BJ (cell line): ENCODE measurements at places on chromosomes 4 and X. TPM values are rescaled to one million over a fixed set of nuclear protein-coding genes. Genes with fewer than 3 reads are reported as not detected.

Gene HMGN5
- polyA plus RNA-seq, result 1.0 and 2.1 TPM in 2 replicates

Gene TAPT1
- 7.8 and 14.5 TPM in 2 replicates for polyA plus RNA-seq

DNA sequence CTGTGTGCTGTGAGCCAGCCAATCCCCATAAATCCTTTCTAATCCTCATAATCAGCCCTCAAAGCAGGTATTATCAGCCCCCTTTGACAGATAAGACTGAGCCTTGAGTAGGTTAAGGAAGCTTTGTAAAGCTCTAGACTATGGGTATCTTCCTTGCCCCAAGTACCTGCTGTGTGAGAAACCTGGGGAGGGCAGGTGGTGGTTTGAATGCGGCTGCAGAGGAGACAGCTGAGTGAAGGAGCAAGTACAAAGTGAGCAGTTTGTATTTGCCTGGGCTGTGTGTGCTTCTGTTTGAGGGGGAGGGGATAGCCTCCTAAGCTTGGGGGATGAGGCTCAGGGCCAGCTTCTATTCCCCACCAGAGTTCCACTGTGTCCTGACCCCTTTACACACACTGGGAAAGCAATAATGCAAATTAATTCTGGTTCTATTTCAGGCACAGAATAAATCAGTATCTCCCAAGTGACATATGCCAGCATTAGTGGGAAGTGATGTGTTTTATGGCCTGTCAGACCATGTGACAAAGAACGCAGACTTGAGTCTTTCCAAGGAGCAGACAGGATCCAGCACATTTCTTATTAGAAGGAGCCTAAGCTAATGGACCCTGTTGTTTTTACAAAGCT is 63.5 kb downstream of the EVC start:
- no peak for DNase-seq

DNA sequence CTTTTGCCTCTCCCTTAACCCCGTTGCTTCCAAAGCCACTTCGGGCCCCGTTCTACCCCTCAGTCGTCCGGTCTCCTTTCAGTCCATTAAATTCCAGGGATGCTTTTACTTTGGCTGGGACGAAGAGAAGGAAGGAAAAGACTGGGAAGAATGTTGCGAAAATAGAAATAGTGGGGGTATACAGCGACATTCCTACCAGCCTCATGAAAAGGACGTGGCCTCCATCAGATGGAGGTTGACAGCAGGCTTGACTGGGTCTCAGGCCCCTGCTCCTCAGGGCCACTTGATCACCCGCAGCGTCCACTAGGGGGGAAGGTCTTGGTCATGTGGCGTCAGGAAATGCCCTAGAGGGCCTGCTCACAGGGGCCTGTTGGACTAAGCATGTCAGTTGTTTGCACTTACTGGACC is 657 bp upstream of the ANKRD50 start:
- DNase-seq, result peak; percentile 24

DNA sequence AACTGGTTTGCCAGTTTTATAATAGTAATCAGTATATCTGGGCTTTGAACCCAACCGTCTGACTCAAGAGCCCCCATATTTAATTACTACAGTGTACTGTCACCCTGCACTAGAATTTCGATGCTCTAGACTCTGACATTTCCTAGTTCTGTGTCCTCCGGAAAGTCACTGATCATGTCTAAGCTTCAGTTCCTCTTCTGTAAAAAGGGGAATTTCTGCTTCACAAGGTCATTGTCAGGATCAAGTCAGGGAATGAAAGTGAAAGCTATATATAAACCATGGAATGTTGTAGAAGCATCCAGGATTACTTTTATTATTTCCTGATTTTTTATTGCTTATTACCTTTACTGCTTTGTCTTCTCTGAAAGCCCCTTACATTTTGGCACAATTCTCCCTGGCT is 4.0 kb upstream of the KCNIP4 start:
- DNase-seq, result no peak

DNA sequence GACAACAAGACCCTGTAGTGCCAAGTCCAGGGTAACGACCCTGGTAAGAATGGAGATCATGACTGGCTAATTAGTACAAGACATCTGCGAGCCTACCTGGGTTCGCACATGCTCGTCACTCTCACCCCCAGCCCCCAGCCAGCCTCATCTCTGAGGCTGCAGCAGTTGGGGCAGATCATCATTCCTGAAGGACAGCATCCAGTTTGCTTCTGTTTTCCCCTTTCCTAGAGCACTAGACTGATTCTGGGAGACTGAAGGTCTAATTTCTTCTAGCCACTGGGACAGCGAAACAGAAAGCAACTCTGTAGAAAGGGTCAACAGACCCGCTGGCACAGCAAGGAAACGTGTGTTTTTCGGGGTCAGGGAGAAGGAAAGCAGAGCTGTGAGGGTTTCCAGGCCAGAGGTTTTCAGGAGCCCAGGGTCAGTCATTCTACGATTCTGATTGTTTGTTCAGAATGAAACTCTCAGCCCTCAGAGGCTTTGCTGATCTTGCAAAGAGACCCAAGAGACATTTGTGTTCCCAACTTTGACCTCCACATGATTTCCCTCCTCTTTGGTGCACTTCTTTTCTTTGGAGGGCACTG is 343.1 kb upstream of the NOCT start:
- DNase-seq, result no peak

DNA sequence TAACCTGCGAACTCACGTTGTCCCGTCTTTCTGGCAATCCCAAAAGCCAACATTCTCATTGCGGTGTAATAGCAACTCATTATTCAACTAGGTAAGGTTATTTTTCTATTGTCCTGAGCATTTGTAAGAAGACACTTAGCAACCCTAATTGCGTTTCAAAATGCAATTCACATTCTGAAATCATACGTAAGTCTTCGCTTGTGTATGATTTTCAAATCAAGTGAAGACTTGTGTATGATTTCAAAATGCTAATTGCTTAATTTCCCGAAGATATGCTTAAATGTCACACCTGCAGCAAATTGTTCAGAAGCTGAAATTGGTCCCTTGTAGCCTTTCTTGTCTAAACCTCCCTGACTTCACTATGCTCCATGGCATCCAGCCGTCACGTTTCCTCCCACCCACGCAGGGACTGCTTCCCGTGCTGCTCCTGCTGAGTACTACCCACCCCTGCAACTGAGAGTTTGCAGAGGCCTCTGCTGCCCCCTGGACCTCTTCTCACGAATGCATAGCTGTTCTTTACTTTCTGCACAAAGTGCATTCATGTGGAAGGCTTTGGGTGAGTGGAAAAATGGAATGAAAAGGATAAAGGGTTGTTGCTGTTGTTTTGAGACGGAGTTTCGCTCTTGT is 40.8 kb upstream of the CLDN24 start:
- DNase-seq, result no peak

DNA sequence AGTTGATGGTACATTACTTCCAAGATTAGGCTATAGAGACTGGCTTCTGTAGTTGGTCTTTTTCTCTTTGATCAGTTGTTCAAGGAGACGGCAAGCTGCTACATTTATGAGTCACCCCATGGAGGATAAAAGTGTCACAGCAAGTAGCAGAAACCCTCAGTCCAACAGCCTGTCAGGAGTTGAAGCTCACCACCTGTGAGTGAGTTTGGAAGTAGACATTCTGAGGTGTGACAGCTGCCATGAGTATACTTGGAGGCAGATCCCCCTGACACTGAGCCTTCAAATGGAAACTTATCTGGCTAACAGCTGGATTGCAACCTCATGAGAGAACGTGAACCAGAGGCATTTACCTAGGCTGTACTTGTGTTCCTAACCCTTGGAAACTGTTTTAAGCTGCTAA is 68.0 kb downstream of the CCNG2 start:
- DNase-seq, result no peak
